Naive thymus-derived CD8-positive, alpha-beta T cell (primary cell): ENCODE measurements at places on chromosomes 11 and 22.

- DNase-seq = no peak
These were observed 726.9 kb upstream of the TENM4 start for GRCh38 chr11:80167766-80168165.

DNA sequence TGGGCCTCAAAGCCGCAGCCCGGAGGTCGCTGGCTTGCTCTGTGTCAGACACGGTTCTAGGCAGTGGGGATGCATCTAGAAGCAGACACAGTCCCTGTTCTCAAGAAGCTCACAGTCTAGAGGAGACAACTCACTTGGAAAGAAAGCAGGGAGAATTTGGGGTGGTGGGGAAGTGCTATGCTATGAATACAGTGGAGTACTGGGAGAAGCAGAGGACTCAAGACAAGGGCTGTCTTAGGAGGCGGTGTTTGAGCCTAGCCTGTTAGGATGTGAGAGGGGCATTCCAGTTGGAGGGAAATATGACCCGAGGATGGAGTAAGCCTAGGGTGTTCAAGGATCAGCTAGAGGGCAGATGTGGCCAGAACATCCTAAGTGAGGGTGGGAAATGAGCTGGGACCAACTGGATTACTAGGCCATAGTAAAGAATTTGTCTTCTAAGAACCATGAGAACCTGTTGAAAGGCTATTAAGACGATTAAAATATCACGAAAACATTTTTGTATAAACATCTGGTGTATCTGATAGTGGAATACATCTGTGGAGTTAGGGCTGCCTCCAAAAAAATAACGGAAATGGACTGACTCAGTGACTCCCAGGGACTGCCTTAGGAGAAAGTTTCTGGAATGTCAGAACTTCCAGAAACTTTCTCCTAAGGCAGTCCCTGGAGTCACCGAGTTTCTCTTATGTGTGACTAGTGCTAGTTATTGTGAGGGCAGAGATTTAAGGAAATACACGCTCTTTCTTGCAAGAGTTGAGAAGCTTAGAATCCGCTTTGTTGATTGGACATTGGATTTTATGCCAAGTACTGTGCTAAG is 1.1 kb upstream of the PITPNB start:
- DNase-seq = no peak

DNA sequence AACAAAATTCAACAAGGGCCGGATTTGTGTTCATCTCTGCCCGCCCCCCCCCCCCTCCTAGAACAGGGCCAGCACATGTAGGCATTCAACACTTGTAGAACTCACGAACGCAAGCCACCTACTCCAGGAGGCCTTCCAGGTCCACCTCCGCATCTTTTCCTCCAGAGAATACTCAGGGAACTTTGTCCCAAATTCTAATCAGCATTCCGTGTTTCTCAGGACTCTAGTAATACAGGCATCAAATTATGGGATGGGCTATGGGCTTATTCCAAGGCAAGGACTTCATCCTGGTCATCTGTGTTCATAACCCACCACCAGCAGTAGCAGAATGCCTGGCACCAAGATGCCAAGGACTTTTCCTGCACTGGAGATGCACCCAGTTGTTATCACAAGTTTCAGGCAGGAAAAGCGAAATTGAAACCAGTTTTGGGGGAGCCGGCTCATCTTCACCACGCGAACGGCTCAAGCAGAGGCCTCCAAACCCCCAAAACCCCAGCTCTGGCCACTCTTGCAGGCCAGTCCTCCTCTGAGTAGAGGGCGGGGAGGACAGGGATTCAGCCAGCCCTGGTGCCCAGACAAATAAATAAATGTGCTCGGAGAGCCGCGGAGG is 462 bp downstream of the UBE2L6 start:
- peak; percentile 50 for DNase-seq

DNA sequence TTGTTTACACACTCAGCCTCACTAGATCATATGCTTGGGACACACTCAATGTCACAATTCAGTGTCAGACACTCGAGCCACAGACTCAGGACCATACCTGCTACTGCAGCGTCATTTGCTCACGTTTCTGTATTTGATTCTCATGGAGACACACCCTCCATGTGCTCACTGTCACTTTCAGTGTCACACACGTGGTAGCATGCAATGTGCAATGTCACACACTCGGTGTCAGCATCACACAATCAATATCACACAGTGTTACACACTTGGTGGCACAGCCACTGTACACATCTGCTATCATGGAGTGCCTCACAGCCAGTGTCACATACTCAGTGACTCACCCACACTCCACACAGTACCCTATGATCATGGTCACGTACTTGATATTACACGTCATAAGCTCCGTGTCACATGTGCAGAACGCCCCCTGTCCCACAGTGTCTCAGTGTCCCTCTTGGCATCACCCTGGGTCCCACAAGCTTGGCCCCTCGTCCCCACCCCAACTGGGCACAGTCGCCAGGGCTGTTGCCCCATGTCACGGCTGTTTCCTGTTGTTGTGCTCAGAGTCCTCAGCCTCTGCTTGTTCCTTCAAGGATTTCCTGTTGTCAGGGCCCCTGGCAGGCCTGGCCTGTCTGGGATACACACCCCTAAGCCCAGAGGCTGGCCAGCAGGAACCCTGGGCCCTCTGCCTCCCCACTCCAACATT is 49.6 kb downstream of the PDE2A start:
- DNase-seq = no peak

DNA sequence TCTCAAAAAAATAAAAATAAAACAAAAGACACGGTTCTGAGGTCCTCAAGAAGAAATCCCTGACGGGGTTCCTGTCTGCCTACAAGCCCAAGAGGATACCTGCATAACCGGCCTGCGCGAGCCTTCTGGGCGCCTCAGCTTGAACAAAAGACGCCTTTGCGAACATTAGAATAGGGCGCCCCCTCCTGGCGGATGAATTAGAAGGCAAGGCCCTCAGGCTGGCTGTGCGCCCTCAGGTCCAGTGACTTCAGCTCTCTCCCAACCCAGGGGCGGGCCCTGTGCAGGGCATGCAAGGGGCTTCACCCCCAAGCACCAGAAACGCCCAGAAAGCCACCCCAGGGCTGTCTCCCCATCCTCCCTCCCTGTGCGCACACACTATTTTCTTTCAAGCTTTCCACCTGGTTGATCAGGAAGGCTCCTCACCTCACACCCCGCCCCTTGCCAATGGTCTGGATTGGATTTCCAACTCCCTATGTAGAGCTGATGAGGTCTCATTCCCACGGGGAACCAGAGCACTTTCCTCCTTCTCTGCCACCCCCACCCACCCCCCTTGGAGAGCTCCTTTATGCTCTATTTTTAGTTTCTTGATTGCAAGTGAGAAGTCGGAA is 273.3 kb downstream of the BUD13 start:
- DNase-seq = no peak

GRCh38 chr11:35567737-35568465 is 42.5 kb upstream of the PAMR1 start:
- no peak for DNase-seq

DNA sequence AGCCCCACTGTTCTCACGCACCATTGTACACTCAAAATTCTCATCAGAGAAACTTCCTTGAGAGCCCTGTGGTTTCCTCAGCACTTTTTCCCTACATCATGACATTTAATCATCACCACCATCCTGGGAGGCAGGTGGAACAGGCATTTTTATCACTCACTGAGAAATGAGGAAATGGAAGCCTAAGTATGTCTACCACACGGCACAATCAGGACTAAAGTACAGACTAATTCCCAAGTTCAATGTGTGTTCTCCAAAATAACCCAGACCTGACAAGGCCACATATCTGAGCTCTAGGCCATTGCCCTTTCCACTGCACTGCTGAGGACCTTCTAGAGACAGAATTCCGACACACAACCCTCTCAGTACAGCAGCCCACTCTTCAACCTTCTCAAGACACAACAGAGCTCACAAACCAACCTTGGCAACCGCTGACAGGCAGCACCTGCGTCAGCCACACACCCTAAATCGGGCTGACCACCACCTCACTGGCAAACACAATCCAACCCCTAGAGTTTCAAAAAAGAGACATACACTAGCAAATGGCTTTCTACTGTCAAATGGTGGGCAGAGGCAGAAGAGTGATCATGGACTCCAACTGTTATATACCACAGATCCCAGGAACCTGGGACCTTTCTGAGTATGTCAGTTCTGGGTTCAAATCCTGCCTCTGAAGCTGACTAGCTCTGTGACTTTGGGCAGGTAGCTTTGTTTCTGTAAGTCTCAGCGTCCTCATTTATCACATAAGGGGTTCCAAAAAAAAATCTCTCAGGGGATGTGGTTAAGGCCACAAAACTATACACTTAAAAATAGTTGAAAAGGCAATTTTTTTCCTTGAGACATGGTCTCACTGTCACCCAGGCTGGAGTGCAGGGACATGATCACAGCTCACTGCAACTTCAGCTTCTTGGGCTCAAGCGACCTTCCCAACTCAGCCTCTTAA is 16.3 kb downstream of the SMCO4 start:
- DNase-seq = no peak

- DNase-seq = no peak
These were observed 550.8 kb upstream of the CADM1 start for GRCh38 chr11:116055064-116055463.

DNA sequence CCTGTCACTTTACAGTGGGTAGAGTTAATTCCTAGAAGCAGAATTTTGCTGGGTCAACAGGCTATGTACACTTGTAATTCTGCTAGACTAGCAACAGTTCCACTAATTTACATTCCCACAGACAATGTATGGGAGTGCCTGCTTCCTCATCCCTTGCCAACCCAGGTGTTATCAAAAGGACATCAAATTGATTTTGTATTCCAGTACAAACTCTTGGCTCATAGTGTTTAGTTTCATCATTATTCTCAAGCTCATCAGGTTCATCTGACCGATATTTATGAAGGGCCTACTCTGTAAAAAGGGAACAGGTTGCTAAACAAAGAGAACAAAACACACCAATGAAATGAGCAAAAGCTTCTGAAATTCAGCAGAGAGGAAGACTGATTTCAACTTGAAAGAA is 30.7 kb downstream of the PITPNB start:
- no peak for DNase-seq

DNA sequence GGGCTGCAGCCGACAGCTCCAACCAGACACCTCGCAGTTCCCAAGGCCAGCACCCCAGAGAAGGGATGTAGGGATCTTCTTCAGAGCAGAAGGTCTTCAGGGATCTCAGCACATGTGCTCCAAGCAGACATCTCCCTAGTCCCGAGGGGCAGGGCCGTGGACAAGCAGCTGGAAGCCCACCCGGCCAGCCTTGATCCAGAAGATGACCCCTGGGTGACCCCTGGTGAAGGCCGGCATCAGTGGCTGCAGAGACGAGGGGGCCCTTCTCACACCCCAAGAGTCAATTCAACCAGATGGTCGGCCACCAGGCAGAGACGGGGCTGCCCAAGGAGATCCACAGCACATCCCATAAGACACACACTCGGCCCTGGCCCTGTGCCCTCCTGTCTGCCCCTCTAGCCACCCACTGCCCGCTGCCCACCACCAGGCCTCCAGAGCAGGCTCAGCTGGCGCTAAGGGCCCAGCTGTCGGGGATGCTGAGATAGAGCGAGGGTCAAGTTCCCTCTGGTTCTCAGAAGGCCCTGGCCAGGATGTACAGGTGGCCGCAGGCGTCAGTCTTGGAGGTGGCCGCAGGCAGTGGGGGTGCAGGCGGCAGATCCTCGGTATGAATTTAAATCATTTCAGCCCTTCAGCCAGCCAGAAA is 168.3 kb downstream of the BRD1 start:
- no peak for DNase-seq

- no peak for DNase-seq
These were observed 23.5 kb downstream of the SPATA19 start for GRCh38 chr11:133821776-133822175.

- DNase-seq = no peak
These were observed 705 bp downstream of the PTPRJ start for GRCh38 chr11:47980907-47981621.

GRCh38 chr22:41966225-41966606 is 3.0 kb upstream of the SEPTIN3 start:
- DNase-seq = no peak

DNA sequence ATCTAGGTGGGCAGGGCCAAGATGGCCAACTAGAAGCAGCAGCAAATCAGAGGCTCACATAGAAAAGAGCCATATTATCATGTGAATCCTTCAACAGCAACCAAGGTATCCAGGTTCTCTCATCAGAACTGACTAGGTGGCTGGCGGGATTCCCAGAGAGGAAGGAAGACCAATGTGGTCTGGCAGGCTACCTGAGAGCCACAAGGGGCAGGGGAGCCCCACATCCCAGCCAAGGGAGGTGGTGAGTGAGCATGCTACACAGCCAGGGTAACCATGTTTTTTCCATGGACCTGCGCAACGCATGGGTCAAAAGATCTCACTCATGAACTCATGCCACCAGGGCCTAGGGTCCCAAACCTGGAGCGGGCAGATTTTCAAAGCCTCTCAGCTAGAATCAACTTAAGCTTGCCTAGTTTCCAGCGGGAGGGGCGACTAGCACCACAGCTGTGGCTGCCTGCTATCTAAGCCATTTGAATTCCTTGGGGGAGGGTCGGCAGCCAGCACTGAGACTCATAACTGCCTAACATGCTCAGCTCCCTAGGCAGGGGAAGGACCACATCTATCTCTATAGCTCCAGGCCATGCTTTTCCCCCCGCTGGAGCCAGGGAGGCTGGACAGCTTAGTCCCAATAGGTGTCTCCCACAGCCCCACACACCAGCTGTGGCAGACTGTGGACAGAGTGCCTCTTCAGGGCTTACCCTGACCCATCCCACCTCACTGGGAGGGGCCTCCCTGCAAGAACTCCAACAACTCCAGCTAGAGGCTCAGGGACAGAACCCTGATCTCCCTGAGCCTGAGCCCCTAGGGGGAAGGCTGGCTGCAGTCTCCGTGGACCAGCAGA is 28.7 kb upstream of the CASP12 start:
- no peak for DNase-seq

- DNase-seq = peak; percentile 23
These were observed 20.9 kb downstream of the ST14 start for GRCh38 chr11:130180491-130180890.

- DNase-seq = no peak
These were observed 349 bp downstream of the TSSC4 start for GRCh38 chr11:2400762-2401435.

DNA sequence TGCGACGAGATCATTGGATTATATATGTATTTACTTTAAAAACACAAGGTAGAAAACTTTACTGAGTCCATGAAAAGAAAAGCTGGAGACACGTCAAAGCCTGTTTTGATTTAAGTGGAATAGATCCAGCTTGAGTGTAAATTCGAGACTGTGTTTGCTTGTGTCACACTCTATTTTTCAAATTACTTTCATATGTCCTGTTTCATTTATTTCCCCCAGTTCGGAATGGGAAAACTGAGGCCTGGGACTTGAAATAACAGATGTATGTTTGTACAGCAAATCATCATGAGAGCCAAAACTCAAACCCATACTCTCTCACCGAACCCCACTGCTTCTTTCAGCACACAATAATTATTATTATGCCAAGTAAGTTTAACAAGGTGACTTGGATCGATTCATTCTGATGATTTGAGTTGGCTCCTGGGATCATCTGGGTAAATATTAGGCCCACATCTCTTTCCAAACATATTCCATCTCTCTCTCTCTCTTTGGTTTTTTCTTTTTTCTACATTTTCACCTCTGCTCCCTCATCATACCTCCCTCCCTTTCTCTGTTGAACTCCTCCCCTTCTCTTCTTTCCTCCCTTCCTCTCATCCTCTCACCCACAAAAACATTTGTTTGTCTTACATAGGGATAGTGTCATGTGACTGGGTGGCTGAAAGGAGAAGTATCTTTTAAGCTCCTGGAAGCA is 21.2 kb downstream of the FZD4 start:
- no peak for DNase-seq

GRCh38 chr11:62069374-62069773 is 54.4 kb upstream of the INCENP start:
- no peak for DNase-seq
